Thoracic aorta (tissue), 2 donors: ENCODE measurements at places on chromosomes 5 and 9. TPM values are rescaled to one million over a fixed set of nuclear protein-coding genes. Genes with fewer than 3 reads are reported as not detected.
A peak's percentile ranks its signal among the peaks of the same experiment; 100 is the strongest.

Gene EIF4EBP3
- total RNA-seq = 6.0 TPM

Gene CERT1
- total RNA-seq = 43.7 TPM

DNA sequence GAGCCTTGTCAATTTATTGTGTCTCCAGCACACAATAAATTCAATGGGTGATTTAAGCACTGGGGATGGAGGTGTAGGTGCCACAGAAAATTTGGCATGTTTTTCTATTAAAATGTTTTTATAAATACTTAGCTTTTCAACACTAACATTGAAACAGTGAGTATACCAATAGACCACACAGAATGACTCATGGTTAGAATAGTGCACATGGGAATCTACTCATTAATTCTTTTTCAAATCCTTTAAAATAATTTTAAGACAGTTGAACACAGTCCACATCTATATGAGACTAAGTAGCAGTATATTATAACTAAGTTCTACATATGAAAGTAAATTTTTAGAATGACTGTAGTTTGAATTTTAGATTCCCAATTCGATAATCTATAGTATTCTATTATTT, 67.1 kb downstream of the LNPEP start:
- peaks cover 27% of the 10 kb centered on the region for H3K36me3 ChIP-seq
- H3K27me3 ChIP-seq = no peaks in the 10 kb centered on the region
- no peaks in the 10 kb centered on the region for H3K4me1 ChIP-seq
- DNase-seq = no peak
- no peak overlapping the region for H3K27ac ChIP-seq
- no peak overlapping the region for H3K4me3 ChIP-seq

Gene TLR4
- 78.2 TPM for total RNA-seq

DNA sequence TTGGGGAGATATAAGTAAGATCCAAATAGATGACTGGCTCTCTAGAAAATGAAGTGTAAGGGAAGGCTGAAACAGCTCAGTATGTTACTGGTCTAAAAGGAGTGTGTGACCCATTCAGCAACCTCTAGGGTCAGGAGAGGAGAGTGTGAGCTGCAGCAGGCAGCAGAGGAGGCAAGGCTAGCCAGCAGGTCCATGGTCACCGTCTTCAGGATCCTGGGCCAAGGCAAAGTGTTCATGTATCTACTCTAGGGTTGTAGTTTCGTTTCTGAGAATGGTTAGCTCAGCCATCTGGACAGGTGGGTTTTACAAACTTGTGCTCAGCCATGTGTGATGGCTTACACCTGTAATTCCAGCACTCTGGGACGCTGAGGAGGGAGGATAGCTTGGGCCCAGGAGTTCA, 13.7 kb downstream of the MYO10 start:
- DNase-seq = no peak
- H3K27ac ChIP-seq = no peak overlapping the region
- H3K4me1 ChIP-seq = no peaks in the 10 kb centered on the region
- no peaks in the 10 kb centered on the region for H3K27me3 ChIP-seq
- no peaks in the 10 kb centered on the region for H3K36me3 ChIP-seq

GRCh38 chr5:136853971-136854370, 488.6 kb upstream of the TRPC7 start:
- no peaks in the 10 kb centered on the region for H3K27me3 ChIP-seq
- no peak overlapping the region for H3K4me3 ChIP-seq
- DNase-seq = no peak
- no peaks in the 10 kb centered on the region for H3K4me1 ChIP-seq
- no peak overlapping the region for H3K27ac ChIP-seq

Gene C9orf152
- 0.56 TPM for total RNA-seq

DNA sequence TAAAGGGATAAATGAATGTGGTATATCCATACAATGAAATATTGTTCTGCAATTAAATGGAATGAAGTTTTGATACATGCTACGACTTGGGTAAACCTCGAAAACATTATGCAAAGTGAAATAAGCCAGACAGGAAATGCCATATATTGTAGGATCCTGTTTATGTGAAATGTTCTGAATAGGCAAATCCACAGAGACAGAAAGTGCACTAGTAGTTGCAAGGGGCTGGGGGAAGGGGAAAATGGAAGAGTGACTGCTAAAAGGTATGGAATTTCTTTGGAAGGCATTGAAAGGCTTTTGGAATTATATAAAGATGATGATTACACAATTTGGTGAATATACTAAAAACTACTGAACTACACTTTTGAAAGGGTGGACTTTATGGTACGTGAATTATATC, 97.0 kb downstream of the FOXD1 start:
- H3K27ac ChIP-seq = no peak overlapping the region
- H3K27me3 ChIP-seq = no peaks in the 10 kb centered on the region
- H3K4me3 ChIP-seq = no peak overlapping the region

- H3K4me3 ChIP-seq = no peak overlapping the region
- no peak overlapping the region for H3K27ac ChIP-seq
- DNase-seq = no peak
These were observed 66.4 kb downstream of the DAPK1 start for GRCh38 chr9:87564111-87564510.

- H3K36me3 ChIP-seq = no peaks in the 10 kb centered on the region
- no peaks in the 10 kb centered on the region for H3K27me3 ChIP-seq
- no peak for DNase-seq
- no peak overlapping the region for H3K4me3 ChIP-seq
These were observed 49.9 kb upstream of the SSBP2 start for GRCh38 chr5:81800797-81801196.

Gene CAMK4
- total RNA-seq = 6.6 TPM

DNA sequence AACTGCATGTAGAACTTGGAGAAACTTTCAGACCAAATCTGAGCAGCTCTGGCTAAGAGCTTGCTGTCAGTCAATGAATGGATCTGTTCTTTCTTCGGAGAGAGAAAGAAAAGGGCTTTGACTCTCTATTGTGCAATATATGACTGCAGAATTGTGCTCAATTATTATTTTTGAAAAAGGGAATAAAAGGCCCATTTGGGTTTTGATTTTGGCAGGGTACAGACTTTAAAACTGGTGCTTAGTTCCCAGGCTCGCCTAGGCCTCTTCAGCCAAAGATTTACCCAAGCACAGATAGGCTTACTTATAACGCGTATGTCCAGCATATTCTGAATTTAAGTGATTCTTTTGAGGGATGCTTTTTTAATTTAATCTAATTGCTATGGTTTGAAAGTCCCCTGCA, 59.3 kb downstream of the RETREG1 start:
- no peak overlapping the region for H3K4me3 ChIP-seq
- no peaks in the 10 kb centered on the region for H3K4me1 ChIP-seq
- H3K27ac ChIP-seq = no peak overlapping the region
- no peaks in the 10 kb centered on the region for H3K36me3 ChIP-seq
- no peaks in the 10 kb centered on the region for H3K27me3 ChIP-seq

Gene MYMK
- total RNA-seq = not detected

- DNase-seq = peak; percentile 15
- no peak overlapping the region for H3K27ac ChIP-seq
- no peaks in the 10 kb centered on the region for H3K27me3 ChIP-seq
- peak overlapping the region; percentile 10 for H3K4me3 ChIP-seq
These were observed 19.6 kb upstream of the TMEM252 start for GRCh38 chr9:68560071-68560844.

DNA sequence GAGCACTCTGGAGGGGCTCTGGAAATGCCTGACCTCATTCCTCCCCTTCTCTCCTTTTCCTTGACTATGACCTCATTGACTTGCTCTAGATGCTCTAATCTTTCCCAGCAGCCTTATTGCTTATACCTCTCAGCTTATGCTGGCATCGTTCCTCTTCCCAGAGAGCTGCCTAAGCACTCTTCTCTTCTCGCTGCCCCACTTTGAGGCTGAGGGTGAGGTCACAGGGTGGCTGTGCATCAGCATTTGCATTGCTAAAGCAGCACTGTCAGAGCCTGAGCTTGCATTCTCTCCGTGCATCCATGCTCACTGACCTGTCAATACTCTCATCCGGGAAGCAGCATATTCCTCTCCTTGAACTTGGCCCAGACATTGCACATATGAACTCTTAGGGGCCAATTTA, 96.4 kb upstream of the NTRK2 start:
- H3K4me3 ChIP-seq = no peak overlapping the region
- H3K36me3 ChIP-seq = no peaks in the 10 kb centered on the region
- DNase-seq = no peak
- H3K27me3 ChIP-seq = no peaks in the 10 kb centered on the region
- no peaks in the 10 kb centered on the region for H3K4me1 ChIP-seq

Gene CARD9
- total RNA-seq = 1.4 TPM

Gene IL3
- not detected for total RNA-seq

Gene FAM221B
- not detected for total RNA-seq

DNA sequence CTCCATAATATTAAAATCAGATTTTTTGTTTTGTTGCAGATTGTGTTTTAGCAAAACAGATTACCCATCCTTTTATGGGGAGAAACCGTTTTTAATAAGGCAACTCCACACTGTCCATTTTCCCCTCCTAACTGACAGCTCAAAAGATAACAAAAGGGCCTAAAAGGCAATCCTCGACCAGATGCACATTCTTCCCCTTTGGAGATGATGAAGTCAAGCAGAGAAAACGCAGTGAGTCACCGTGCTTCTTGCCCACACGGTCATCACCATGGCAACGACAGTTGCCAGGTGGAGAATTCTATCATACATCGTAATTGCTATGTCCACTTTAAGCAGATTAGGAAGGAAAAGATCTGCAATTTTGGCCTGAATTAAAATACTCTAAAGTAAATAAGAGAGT, 96.4 kb downstream of the DIRAS2 start:
- no peak for DNase-seq
- H3K27me3 ChIP-seq = no peaks in the 10 kb centered on the region
- H3K27ac ChIP-seq = no peak overlapping the region
- no peaks in the 10 kb centered on the region for H3K36me3 ChIP-seq
- no peaks in the 10 kb centered on the region for H3K4me1 ChIP-seq

DNA sequence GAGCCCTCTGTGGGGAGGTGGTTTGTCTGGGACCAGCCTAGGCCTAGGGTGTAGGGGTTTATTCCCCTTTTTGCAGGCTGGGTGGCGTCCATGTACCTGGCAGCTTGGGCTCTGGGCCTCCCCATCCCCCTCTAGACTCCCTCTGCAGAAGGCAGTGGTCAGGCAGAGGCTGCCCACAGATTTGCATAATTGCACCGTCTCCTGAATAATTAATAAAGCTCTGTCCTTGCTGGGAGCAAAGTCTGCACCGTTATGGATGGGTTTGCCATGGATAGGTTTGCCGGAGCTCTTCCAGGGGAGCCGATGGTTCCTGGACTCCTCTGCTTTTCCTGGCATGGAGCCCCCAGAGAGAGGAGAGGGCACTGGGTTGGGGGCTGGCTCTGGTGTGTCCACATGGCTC, 60.4 kb downstream of the DAB2IP start:
- no peak for DNase-seq
- no peak overlapping the region for H3K27ac ChIP-seq
- H3K27me3 ChIP-seq = no peaks in the 10 kb centered on the region

GRCh38 chr9:89993678-89994630, 389.1 kb downstream of the GADD45G start:
- H3K27me3 ChIP-seq = no peaks in the 10 kb centered on the region
- no peak for DNase-seq
- no peaks in the 10 kb centered on the region for H3K36me3 ChIP-seq
- no peak overlapping the region for H3K4me3 ChIP-seq
- no peak overlapping the region for H3K27ac ChIP-seq

DNA sequence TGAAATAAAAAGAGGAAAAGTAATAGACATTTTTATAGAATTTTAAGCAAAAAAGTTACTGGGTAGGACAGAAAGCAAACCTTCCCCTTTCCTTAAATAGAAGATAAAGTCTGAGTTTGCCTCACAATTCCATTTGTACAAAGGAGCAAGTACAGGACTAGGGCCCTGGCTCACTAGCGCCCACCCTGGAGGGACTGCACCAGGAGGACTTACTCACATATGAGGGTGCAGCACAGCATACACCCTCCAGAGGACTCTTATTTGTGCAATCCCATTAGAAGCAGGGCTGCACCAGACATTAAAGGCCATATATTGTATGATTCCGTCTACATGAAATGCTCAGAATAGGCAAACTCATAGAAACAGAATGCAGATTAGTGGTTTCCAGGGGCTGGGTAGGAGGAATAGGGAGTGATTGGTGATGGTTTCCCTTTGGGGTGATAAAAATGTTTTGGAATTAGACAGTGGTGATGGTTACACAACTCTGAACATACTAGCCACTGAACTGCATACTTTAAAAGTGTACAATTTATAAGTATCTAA, 4.5 kb downstream of the REEP5 start:
- no peak overlapping the region for H3K27ac ChIP-seq
- H3K4me1 ChIP-seq = peaks cover 77% of the 10 kb centered on the region
- DNase-seq = no peak
- H3K27me3 ChIP-seq = no peaks in the 10 kb centered on the region
- H3K36me3 ChIP-seq = peaks cover 8% of the 10 kb centered on the region

DNA sequence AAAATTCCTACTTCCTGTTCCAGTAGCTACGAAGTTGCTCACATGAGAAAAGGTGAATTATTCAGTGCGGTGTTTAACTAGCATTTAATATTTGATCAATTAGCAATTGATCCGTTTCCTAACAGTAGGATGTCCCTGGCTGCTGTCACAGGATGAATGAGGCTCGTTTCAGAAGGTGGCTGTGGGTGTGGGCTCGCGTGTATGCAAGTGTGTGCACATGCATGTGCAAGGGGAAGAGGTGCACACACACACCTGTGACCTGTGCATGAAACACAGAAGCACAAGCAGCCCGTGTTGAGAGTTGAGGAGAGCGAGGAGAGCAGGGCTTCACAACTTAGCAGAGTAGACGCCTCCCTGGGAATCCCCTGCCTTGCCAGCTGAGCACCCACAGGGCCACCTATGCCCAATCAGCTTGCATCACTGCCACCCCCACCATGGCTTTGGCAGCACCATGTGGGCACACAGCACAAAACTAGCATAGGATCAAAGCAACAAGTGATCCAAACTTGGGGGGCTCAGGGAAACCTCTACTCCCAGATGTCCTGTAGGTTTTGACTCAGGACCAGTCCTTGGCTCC, 107.2 kb downstream of the C5orf15 start:
- H3K27me3 ChIP-seq = no peaks in the 10 kb centered on the region
- H3K4me1 ChIP-seq = no peaks in the 10 kb centered on the region
- no peak overlapping the region for H3K4me3 ChIP-seq
- H3K36me3 ChIP-seq = no peaks in the 10 kb centered on the region
- no peak for DNase-seq
- no peak overlapping the region for H3K27ac ChIP-seq
